NCI-H1694 (cell line): ENCODE measurements at places on chromosomes 5 and 9.

- no peak for DNase-seq
Observed at GRCh38 chr9:112341730-112342129, 8.3 kb upstream of the PTBP3 start.

DNA sequence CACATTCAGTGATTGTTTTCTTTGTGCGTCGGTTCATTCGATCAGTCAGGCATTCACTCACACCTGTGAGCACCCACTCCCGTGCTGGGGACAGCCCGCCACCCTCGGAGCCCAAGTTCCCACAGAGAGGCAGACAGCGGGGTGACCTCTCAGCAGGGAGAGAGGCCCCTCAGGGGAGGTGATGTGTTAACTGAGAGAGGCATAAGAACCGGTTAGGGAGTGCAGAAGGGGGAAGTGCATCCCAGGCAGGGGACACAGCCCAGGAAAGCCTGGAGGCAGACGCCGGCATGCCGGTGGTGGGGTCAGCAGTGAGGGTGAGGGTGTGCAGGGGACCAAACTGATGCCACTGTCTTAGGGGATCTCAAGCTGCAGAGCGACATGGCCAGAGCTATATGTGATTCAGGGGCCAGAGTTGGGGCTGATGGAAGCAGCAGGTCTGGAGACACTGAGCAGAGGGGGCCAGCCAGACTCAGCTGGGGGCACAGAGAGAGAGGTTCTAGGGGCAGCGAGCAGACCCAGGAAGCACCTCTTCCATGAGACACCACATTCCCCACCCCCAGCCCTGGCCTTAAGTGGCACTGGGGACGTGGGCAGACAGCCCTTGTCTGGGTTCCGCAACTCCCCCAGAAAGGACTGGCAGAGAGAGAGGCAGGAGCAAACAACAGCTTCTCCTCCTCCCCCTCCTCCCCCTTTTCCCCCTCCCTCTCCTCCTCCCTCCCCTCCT lies 35.9 kb downstream of the HK3 start:
- DNase-seq = no peak

- DNase-seq = no peak
Observed at GRCh38 chr9:97668485-97668884, 28.7 kb downstream of the XPA start.

- DNase-seq = no peak
Observed at GRCh38 chr5:173248481-173248880, 13.5 kb upstream of the NKX2-5 start.

DNA sequence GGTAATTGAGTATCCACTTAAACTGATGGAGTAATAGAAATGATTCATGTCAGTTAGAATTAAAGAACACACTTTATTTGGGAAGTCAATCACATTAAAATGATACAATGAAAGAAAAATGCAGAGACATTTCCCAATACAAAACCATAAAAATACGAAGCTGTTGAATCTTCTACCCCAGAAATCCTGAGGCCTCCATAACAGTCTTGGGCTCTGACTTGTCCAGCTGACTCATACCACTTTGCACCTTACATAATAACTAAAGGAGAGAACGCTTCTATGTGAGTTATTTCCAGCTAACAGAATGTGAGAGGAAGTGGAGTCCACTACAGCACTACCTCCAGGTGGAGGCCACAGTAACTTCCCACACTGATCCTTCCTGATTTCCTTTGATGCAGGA lies 305.0 kb downstream of the MRPS30 start:
- no peak for DNase-seq

DNA sequence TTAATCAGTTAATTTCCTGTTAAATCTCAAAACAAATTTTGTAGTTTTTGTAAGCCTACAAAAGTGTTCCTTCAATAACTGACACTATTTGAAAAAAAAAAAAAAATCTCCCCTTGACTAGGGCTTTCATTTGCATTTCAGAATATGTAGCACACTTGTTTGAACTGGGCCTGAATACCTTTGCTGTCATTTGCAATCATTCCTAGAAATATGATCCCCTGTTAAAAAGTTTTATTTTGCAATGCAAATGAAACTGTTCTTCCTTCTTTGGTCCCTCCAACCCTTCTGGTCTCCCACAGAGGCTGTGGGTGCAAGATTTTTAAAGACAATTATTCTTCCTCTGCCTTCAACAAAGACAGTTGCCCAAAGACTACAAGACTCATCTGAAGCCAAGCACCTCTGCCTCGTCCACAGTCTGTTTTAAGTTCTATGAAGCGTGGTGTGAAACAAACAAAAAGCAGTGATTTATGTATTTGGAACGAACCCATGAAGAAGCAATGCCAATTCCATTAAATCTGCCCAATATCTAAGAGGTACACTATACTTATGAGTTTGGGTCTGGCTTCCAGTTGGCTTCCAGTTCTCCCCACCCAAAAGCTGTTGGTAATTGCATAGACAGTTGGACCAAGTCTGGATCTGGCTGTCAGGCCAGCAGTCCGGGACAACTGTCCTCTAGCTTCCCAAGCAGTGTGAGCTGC lies 66.1 kb downstream of the CFAP90 start:
- DNase-seq = no peak

GRCh38 chr5:107067395-107067794 lies 603.3 kb downstream of the EFNA5 start:
- DNase-seq = no peak

- no peak for DNase-seq
Observed at GRCh38 chr9:77604316-77604715, 43.8 kb downstream of the GNA14 start.

GRCh38 chr5:134138416-134139376 lies 24.2 kb downstream of the TCF7 start:
- no peak for DNase-seq

- no peak for DNase-seq
Observed at GRCh38 chr5:127486471-127486870, 31.0 kb upstream of the PRRC1 start.

DNA sequence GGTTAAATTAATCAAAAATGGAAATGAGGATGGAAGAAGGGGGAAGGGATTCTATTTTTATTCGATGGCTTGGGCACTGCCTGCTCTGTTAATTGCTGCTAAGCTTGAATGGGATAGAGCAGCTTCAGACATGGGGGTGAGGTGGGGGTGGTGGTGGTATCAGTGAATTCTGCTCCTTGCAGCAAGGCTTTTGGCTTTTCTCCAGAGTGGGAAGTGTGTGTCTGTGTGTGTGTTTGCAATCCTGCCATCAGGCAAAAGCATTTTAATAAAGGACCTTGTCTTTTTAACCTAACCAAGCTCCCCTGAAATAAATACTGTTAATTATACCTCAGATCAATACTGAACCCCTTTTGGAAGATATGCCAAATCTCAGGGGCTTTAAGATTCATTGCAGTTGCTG lies 110.9 kb upstream of the GPR151 start:
- no peak for DNase-seq

- DNase-seq = no peak
Observed at GRCh38 chr9:6802926-6803325, 45.2 kb downstream of the KDM4C start.

- DNase-seq = no peak
Observed at GRCh38 chr5:134038138-134038537, 33.4 kb upstream of the VDAC1 start.

DNA sequence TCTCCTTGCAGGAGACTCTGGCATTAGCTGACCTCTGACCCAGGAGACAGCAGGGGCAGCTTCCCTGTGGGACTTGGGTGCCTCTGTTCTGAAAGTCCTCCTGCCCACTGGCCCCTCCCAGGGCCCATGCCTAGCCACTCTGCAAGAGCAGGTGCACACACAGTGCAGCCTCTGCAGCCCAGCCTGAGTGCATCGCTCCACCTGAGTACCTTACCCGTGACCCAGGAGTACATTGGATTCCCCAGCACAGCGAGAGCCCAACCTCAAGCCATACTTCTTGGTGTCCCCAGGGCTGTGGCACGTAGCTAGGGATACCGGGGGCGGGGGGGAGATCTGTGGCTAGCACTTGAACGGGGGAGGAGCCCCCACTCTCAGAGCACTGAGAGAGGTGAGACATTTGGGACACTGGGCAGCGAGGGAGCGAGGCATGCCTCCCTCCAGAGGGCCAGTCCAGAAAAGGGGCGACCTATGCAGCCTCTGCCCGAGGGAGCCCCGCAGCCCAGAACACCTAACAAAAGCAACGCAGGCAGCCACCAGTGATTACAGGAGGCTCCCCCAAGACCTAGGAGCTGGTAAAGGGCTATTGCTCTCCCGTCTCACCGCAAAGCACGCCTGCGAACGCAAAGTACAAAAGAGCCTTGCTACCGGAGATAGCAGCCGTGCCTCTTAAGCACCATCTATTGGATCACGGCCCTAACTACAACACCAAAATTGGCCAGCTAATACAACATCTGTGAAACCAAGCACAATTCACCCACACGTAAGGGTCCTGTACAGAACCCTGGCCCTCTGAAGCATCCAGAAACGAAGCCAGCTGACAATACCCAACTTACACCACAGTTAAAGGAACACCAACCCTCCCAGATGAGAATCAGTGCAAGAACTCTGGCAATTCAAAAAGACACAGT lies 826 bp upstream of the PRDM9 start:
- no peak for DNase-seq

GRCh38 chr5:124087752-124088151 lies 575.8 kb downstream of the CSNK1G3 start:
- DNase-seq = no peak

GRCh38 chr5:14228219-14228618 lies 85.1 kb downstream of the TRIO start:
- no peak for DNase-seq

GRCh38 chr5:10734832-10735523 lies 26.1 kb downstream of the DAP start:
- no peak for DNase-seq

- DNase-seq = no peak
Observed at GRCh38 chr5:83471405-83472212, at the start of gene VCAN. Gene VCAN, plus strand, starts transcription at chr5:83471744. Its CDS starts 11,775 bp downstream, at chr5:83483519.

- no peak for DNase-seq
Observed at GRCh38 chr9:134291961-134292871, 34.0 kb upstream of the RXRA start.

- DNase-seq = no peak
Observed at GRCh38 chr9:93960971-93961841, 6.1 kb upstream of the BARX1 start.

GRCh38 chr5:112549127-112549526 lies 130.1 kb upstream of the EPB41L4A start:
- DNase-seq = no peak

DNA sequence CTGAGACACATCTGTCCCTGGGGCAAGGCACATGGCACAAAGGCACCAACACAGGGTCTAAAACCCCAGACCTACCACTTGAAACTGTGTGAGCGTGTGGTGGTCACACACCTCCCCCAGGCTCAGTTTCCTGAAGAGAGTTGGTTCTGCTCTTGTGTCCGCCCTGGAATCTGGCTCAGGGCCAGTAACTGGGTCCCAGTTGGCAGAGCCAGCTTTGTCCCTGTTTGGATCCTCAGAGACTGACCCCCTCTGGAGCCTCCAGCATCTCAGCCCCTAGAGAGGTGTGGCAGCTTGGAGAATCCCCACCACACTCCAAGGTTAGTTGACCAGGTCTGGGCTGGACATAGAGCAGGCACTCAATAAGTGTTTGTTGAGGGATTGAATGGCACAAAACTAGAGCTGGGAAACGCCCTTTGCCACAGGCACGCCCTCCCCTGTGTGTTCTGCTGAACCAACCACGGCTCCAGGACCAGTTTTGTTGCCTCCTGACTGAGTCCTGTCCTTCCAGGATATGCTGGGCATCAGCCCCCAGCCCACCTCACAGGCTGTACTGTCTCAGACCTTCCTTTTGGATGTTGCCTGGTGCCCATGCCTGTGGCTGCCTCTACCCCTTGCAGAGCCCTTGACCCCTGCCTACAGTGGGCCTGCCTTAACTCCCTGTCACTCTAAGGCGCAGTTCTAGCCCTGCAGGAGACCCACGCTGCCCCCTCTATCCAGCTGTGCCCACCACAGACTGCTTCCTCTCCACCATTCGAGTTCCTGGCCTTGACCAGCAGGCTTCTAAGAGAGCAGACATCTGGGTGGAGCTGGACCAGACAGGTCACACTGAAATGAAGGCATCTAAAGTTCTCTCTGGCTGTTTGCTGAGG lies 3.8 kb upstream of the PDLIM4 start:
- DNase-seq = no peak

GRCh38 chr9:136576269-136576626 lies 30.4 kb upstream of the NOTCH1 start:
- DNase-seq = peak; percentile 29

DNA sequence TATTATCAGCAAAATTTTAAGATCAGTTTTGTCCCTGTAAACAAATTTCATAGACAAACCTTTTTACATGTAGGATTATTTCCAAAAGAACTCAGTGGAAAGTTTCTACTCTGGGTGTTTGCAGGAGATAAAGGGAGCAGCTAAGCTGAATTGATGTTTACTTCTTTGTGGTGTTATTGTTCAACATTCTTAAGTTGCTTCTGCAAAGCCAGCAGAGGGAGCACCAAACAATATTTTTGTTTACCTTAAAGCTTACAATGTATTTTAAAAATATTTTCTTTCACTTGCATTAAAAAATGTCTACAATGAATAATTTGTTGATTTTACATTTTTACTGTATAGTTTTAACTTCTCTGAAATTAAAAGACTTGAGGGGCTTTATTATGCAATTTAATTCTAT lies 135.4 kb downstream of the ATG10 start:
- no peak for DNase-seq

GRCh38 chr5:72556351-72557166 lies 49.3 kb upstream of the ZNF366 start:
- peak; percentile 81 for DNase-seq

DNA sequence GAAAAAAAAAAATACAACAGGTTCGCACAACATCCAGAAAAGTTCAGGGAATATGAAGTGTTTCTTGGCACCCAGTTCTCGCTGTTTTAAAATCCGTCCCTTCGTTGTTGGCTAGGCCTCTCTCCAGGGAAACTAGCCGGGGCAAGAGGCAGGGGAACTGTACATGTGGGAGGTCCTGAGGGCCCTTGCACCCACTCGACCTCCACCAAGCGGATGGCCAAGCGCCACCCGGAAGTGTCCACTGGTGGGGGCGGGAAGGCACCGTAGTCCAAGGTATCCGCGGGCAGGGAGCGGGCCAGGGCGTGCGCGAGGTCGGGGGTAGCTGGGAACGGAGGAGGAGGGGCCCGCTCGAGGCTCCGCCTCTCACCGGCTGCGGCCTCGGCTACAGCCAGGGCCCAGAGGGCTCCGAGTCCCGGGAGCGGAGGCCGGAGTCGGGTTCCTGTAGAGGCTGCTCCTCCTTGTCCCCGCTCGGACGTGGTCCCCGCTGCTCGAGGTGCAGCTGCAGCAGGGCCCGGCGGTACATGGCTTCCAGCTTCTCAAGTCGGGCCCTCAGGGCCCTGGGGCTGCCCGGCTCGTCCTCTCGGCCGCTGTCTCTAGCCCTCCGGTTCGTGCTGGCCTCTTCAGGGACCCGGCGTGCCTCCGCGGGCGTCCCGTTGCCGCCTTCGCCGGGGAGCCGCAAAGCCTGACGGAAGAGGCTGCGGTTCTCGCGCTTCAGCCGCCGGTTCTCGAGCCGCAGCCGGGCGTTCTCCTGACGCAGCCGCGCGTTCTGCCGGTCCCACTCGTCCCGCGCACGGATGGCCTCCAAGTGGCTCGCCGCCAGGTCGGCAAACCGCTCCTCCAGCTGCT lies 720 bp downstream of the TUSC1 start:
- DNase-seq = peak; percentile 3

DNA sequence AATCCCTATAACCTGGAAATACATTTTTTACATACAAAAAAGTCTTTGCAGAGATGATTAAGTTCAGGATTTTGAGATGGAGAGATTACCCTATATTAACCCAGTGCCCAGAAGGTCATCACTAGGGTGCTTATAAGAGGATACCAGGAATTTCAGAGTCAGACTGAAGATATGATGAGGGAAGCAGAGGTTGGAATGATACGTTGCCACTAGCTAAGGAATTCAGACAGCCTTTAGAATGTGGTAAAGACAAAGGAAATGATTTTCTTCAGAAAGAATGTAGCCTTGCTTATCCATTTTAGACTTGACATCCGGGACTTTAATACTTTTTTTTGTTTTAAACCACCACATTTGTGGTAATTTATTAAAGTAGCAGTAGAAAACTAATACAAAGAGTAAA lies 2176.8 kb upstream of the C9orf72 start:
- no peak for DNase-seq
